ENCODE measurements at places on chromosomes 7 and 10.

- no peak overlapping the region for H3K27ac ChIP-seq
- no peaks in the 10 kb centered on the region for H3K4me1 ChIP-seq
- no peak overlapping the region for H3K4me3 ChIP-seq
- H3K36me3 ChIP-seq: no peaks in the 10 kb centered on the region
- no peak for DNase-seq
- no peaks in the 10 kb centered on the region for H3K27me3 ChIP-seq
Measured at GRCh38 chr7:91620827-91621226, 259.7 kb downstream of the MTERF1 start.

- H3K36me3 ChIP-seq: no peaks in the 10 kb centered on the region
- H3K4me1 ChIP-seq: no peaks in the 10 kb centered on the region
- no peak overlapping the region for H3K27ac ChIP-seq
- DNase-seq: no peak
- no peak overlapping the region for H3K4me3 ChIP-seq
Measured at GRCh38 chr10:108515821-108516220, 1351.3 kb upstream of the SORCS1 start.

- H3K36me3 ChIP-seq: no peaks in the 10 kb centered on the region
- H3K27me3 ChIP-seq: no peaks in the 10 kb centered on the region
- H3K27ac ChIP-seq: no peak overlapping the region
- DNase-seq: no peak
- H3K4me1 ChIP-seq: no peaks in the 10 kb centered on the region
- H3K4me3 ChIP-seq: no peak overlapping the region
Measured at GRCh38 chr10:33635967-33636515, 301.6 kb upstream of the NRP1 start.

DNA sequence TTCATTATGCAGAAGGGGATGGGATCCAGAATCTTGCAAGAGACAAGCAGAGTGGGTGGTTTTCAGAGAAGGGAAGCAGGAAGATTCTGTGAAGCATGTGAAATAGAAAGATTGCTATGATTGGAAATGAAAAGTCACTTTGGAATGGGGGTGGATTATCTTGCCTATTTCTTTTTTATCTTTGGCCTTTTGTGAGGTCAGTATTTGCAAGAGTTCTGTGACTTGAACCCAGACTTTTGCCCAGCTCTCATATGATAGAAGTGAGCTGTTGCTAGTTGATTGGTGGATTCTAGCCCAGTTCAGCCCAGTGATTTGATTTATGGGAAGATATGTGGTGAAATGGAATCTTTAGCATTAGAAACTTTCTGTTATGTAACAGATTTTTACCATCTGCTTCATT is 17.1 kb downstream of the ENTPD7 start:
- DNase-seq: no peak
- H3K4me3 ChIP-seq: no peak overlapping the region
- peaks cover 13% of the 10 kb centered on the region for H3K4me1 ChIP-seq
- no peaks in the 10 kb centered on the region for H3K36me3 ChIP-seq
- no peaks in the 10 kb centered on the region for H3K27me3 ChIP-seq

DNA sequence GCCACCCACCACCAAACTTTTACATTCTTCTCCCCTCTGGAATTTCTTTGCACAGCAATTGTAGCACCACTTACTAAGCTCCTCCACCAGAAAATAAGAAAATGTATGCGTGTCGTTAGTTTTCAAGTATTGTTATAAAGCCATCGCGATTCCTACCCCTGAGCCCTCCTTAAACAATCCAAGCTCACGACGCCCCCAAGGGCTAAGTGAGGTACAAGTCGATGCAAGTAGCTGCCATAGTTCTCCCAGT is 1.3 kb downstream of the FRAT2 start:
- peak overlapping the region; percentile 80 for H3K4me3 ChIP-seq
- H3K36me3 ChIP-seq: no peaks in the 10 kb centered on the region
- no peak for DNase-seq
- no peaks in the 10 kb centered on the region for H3K27me3 ChIP-seq
- peaks cover 25% of the 10 kb centered on the region for H3K4me1 ChIP-seq
- peak overlapping the region; percentile 97 for H3K27ac ChIP-seq
